ENCODE measurements at places on chromosomes 5 and 9.

DNA sequence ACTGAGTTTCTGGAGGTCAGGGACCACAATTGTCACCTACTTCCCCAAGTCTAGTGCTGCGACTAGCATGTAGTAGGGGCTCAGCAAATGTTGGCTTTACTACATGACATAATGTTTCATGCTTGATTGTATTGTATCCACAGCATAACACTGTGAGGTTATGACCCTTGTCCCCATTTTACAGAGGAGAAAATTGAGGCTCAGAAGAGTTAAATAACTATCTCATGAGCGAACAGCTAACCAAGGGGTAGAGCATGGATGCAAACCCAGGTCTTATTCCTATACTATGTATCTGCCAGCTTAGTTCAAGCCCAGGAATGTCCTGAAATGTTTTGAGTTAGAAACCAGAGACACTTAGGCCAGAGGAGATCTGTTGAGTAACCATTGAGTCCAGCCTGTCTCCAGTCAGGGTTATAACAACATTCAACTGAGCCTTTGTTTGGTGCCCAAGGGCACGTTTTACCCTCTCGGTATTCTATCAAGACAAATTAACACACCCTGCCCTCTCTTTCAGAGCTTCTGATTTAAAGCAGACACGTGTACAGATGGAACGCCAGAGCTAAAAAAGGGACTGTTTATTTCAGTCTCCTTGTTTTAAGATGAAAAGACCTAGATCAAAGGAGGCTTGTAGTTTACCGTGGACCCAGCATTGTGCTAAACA, 16.5 kb downstream of the ANGPTL2 start:
- DNase-seq, result no peak

- DNase-seq, result no peak
Measured at GRCh38 chr5:128109766-128110165, 26.2 kb downstream of the SLC12A2 start.

GRCh38 chr9:119905724-119906123, 536.5 kb upstream of the BRINP1 start:
- DNase-seq, result no peak

- DNase-seq, result peak; percentile 80
Measured at GRCh38 chr9:72894342-72894741, 58.5 kb downstream of the ALDH1A1 start.

DNA sequence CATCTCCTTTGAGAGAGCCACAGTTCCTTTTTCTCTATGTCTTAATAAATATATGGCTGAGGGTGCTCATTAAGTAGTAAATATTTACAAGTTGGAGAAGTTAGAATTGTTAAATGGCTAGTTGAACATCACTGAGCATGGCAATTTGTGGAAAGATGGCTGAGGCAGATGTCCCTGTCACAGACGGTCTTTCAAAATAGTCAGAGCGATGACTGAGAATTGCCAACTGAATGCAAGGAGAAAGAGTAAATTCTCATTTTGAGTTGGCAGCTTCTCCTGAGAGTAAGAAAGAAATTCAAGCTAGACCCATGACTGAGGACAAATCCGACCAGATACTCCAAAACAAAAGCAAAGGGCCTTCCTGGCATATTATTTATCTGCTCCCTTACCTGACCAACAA, 617.9 kb downstream of the KCTD16 start:
- DNase-seq, result no peak

GRCh38 chr9:12680757-12681156, 12.4 kb upstream of the TYRP1 start:
- DNase-seq, result no peak

GRCh38 chr9:102700936-102701335, 294.2 kb upstream of the CYLC2 start:
- no peak for DNase-seq

GRCh38 chr9:78158286-78158685, 77.6 kb upstream of the CEP78 start:
- no peak for DNase-seq

GRCh38 chr5:63154476-63155309, 576.1 kb downstream of the LRRC70 start:
- DNase-seq, result no peak

- DNase-seq, result peak; percentile 79
Measured at GRCh38 chr5:136020383-136021015, 8.3 kb upstream of the TGFBI start.

GRCh38 chr5:111747337-111747736, 9.7 kb downstream of the NREP start:
- DNase-seq, result peak; percentile 20

DNA sequence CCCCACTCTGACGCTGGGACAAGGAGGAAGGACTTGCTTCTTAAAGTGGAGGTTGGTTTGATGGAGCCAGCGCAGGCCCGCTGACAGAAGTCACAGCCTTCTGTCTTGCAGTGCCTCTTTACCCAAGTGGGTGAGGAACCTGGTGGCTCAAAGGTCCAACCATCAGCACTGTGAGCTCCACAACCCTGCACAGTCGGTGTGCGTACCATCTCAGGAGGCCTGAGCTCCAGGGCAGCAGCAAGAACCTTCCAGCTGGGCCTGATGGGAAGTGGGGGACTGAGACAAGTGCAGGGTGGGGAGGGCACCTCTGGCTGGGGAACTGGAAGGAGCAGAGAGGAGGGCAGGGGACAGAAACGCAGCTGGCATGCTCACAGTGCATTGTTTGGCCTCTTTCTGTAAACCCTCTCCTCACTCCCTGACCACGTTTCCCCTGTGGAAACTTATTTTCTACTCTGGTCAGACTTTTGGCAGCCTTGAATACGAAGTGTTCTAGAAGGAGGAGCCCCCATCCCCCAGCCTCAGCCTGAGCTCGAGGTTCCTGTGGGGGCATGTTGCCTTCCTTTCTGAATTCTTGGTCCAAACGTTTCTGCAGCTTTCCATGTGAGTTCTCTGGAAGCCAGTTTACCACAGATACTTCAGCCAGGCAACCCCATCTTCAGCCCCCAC, 178.5 kb upstream of the PITX1 start:
- no peak for DNase-seq

- no peak for DNase-seq
Measured at GRCh38 chr5:122201365-122201764, 72.0 kb downstream of the ZNF474 start.

DNA sequence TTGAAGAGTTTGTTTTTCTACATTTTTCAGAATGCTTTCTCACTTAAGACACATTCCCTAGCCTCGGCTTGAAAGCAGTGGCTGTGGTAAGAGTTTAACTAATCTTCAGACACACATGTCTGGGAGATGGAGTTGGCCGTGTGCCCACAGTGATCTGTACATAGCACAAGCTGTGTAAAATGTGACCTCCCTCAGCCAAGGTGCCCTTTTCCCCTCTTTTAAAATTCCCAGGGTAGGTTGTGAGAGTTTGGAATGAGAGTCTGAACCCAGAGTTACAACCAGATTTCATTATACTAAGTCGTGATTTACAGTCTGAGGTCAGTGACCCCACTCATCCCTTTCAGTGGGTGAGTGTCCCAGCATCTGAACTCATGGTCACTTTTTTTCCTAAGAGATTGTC, 230.4 kb downstream of the DOCK8 start:
- no peak for DNase-seq

- DNase-seq, result no peak
Measured at GRCh38 chr5:54009357-54009756, 301.0 kb downstream of the ARL15 start.

GRCh38 chr5:139064613-139065012, 133.6 kb downstream of the SIL1 start:
- DNase-seq, result no peak

GRCh38 chr5:124919076-124919475, 172.6 kb upstream of the ZNF608 start:
- DNase-seq, result no peak

DNA sequence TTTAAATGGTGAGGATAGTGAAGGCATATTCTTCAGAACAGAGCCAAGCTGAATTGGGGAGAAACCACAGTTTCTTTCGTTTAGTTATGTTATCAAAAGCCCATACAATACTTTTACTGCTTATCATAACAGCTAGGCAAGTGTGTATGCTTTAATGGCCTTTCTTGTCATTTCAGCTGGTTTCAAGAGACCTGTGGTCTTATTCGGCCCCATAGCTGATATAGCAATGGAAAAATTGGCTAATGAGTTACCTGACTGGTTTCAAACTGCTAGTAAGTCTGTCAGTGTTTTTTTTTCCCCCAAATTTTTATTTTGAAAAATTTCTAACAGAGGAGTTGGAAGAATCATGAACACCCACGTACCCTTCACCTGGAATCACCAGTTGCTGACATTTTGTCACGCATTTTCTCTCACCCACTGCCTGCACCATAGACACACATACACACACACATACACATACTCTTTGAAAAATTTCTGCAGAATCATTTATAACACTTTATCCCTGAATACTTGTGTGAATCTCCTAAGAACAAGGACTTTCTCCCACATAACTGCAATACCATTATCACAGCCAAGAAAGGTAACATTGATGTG, 63.7 kb downstream of the TJP2 start:
- no peak for DNase-seq

DNA sequence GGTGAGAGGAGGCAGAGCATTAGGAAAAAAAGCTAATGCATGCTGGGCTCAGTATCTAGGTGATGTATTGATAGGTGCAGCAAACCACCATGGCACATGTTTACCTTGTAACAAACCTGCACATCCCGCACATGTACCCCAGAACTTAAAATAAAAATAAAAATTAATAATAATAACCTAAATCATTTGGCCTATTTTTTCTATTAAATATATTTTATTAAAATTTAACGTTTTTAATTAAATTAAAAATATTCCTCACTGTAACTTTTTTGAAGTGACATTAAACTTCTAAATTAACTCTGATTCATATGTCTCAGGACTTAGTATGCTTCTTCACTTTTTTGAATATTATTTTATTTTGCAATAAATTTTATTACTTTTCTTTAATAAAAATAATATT, 83.7 kb upstream of the PARP8 start:
- DNase-seq, result no peak

Data from AG08395 (cell line).